Fibroblast of villous mesenchyme (primary cell): ENCODE measurements at places on chromosomes 2 and 18. TPM values are rescaled to one million over a fixed set of nuclear protein-coding genes. Genes with fewer than 3 reads are reported as not detected.

CSRNP3 gene
- total RNA-seq = 2.6 and 2.9 TPM in 2 replicates

EVX2 gene
- under 0.01 TPM in 1 of 2 replicates, not detected in the other for total RNA-seq

C1QL2 gene
- total RNA-seq = not detected in 2 replicates

TDRD15 gene
- not detected in 2 replicates for total RNA-seq

ESCO1 gene
- 16.8 and 18.6 TPM in 2 replicates for total RNA-seq

CHRND gene
- not detected in 2 replicates for total RNA-seq

CCDC138 gene
- 4.2 and 9.1 TPM in 2 replicates for total RNA-seq

IL36RN gene
- not detected in 2 replicates for total RNA-seq

HOXD8 gene
- total RNA-seq = 11.9 and 15.5 TPM in 2 replicates

PXDN gene
- 296 and 372 TPM in 2 replicates for total RNA-seq

VPS54 gene
- 22.2 and 32.0 TPM in 2 replicates for total RNA-seq

NIF3L1 gene
- 22.9 and 30.2 TPM in 2 replicates for total RNA-seq

RTP5 gene
- not detected in 2 replicates for total RNA-seq

CD8B gene
- not detected in 2 replicates for total RNA-seq

SPATA3 gene
- not detected in 2 replicates for total RNA-seq

CIDEA gene
- total RNA-seq = not detected in 2 replicates

AFF3 gene
- 19.4 and 31.9 TPM in 2 replicates for total RNA-seq

PTH2R gene
- 0.43 and 0.64 TPM in 2 replicates for total RNA-seq

RMND5A gene
- total RNA-seq = 15.5 and 24.6 TPM in 2 replicates

OSBPL6 gene
- 3.9 and 6.5 TPM in 2 replicates for total RNA-seq

COLEC12 gene
- 3.9 and 7.4 TPM in 2 replicates for total RNA-seq

MARCO gene
- not detected in 2 replicates for total RNA-seq

KANSL1L gene
- total RNA-seq = 18.0 and 28.1 TPM in 2 replicates

CABYR gene
- total RNA-seq = 6.4 and 20.3 TPM in 2 replicates

LOXHD1 gene
- under 0.01 TPM in 1 of 2 replicates, not detected in the other for total RNA-seq

CPO gene
- total RNA-seq = not detected in 2 replicates

LRRC30 gene
- not detected in 2 replicates for total RNA-seq

SNTG2 gene
- under 0.01 and 1.6 TPM in 2 replicates for total RNA-seq

ZSWIM2 gene
- 0.43 TPM in 1 of 2 replicates, not detected in the other for total RNA-seq

USP40 gene
- total RNA-seq = 28.3 and 48.8 TPM in 2 replicates

IL37 gene
- 0.32 TPM in 1 of 2 replicates, not detected in the other for total RNA-seq

SLC11A1 gene
- total RNA-seq = under 0.01 and 0.43 TPM in 2 replicates

ACMSD gene
- total RNA-seq = not detected in 2 replicates

CYRIA gene
- 0.43 and 0.97 TPM in 2 replicates for total RNA-seq

STK39 gene
- total RNA-seq = 15.5 and 27.2 TPM in 2 replicates
